ENCODE measurements at places on chromosomes 3 and 15. TPM values are rescaled to one million over a fixed set of nuclear protein-coding genes. Genes with fewer than 3 reads are reported as not detected.

DNA sequence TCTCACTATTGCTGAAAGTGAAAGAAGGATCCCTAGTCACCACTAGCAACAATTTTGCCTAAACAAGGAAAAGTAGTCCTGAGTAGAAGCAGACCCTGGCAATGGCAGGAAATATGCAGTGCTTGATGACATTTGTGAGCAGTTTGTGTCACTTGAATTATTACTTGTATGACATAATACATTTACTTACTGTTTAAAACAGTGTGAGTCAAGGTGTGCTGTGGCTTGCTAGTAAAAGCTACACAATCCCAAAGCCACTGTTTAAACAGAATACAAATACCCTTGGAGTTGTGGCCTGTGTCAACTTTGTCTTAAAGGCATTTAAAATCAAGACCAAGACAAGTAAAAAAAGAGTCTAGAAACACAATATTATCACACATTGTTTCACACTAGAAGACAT, 775.4 kb downstream of the ROBO1 start:
- DNase-seq = no peak

DNA sequence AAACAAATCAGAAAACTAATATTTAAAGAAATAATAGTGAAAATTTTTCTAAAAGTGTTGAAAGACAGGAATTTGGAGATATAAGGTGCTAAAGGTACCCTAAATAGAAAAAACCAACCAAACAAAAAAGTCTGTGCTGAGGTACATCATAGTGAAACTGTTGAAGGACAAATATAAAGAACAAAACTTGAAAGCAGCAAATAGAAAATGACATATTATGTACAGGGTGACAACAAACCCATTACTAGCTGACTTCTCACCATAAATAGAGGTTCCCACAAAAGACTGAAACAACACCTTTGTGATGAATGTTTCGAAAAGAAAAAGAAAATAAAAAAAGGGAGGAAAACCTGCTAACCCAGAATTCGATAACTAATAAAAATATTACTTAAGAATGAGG, 502.5 kb upstream of the NECTIN3 start:
- DNase-seq = no peak

DNA sequence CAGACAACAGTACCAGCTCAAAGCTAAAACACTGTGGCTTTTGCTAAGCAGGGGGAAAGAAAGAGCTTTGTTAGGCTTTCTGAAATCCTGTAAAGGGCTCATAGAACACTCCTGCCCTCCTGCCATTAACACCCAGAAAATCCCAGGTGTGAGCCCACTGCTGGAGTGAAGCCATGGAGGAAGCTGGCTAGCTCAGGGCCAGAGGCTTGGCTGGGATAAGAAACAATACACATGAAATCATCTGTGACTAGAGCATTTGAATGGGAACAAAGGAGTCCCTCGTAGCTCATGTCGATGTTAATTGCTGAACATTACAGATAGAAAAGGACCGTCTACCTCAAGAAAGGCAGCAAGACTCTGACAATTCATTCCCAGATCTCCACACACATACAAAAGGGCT, 23.5 kb downstream of the RUVBL1 start:
- DNase-seq = no peak

The SLC22A13 gene
- polyA plus RNA-seq = 0.26 TPM

The ARNT2 gene
- 9.1 TPM for polyA plus RNA-seq

DNA sequence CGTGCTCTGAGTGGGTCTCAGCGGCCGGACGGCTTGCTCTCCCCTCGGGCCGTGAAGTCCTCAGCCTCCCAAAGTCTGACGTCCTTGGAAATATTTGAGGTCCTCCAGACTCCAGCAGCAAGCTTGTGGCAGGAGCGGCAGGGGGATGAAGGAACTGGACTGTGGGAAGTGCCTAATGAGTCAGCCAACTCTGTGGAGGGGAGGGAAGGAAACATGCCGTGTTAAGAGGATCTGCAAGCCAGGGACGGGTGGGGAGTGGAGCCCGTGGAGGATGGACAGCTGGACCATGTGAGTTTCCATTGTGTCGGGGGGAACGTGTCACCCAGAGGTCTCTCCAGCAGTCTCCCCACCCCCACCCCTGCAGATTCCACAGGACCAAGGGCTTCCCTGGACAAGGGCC, 39.4 kb upstream of the IDH2 start:
- DNase-seq = peak; percentile 26

DNA sequence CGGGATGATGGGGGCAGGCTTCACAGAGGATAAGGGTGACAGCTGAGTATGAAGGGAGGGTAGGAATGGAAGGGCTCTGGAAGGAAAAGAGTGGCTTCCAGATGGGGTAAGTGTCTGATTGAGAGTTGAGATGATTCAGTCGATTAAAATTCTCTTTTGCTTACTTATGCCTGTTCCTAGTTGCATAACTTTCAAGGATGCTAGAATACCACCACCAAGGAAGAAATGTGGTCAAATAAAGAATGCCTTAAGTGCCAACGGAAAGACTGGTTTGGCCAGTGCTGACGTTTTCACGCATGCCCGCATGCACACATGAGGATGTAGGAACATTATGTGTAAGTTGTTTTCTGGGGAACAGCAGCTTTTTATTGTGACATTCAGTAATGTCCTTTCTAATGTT, 263.4 kb upstream of the WNT5A start:
- no peak for DNase-seq

The DUOX1 gene
- 3.8 TPM for polyA plus RNA-seq
